HEK293T (cell line): ENCODE measurements at places on chromosomes 5 and 9.

DNA sequence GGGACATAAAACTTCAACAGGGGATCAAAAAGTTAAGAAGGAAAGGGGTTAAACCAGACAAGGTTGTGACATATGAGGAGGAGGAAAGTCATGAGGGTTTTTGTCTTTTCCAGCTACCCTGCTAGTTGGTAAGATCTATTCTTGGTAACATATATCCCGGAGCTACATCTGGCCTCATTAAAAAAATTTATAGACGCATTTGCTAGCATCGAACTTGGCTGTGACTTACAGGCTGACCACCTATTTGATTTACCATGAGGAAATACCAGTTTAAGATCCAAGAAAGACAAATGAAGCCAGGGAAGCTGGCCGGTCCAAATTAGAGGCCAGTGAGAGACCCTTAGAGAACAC lies 87.6 kb upstream of the NIPAL4 start:
- no peak for DNase-seq

DNA sequence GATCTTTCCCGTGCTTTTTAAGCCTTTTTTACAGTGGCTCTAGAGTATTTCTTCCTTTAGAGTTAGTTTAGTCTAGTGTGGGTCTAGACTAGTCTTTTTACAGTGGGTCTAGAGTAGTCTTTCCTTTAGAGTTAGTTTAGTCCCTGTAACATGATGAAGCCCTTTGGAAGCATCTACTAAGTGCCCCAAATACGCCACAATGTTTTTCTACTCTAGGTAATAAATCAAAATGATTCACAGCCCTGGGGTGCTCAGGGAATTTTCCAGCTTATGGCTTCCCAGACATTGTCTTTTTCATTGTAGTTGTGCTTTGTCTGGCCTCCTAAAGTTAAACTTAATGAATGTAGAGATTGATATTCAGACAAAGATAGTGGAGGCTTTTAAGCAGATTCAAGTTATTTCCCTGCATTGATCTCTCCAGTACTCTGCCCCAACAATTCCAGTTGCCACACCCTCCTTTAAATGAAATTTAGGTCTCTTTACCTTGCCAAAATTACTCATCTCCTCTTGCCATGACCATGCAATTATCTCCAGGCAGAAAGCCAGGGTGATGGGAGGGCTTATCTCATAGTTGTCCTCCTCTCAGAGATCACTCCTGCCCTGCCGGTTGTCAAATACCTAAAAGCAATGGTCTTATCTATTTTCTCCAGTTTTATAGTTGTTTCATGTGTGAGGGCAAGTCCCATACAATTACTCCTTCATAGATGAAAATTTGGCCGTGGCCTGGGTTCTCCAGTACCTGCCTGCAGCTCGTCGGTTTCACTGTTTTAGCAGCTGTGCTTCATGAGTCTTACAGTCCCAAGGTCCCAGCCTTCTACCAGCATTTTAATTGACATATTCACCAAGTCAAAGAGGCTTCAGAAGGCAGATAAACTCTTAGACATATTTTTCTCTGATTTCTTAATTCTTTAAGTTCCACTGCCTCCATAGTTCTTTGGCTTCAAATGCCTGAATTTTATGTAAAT lies 794.0 kb upstream of the COX7C start:
- DNase-seq = no peak

GRCh38 chr5:67028371-67028770 lies 168.2 kb downstream of the CD180 start:
- no peak for DNase-seq

GRCh38 chr5:69485471-69485870 lies 7.1 kb upstream of the OCLN start:
- no peak for DNase-seq

DNA sequence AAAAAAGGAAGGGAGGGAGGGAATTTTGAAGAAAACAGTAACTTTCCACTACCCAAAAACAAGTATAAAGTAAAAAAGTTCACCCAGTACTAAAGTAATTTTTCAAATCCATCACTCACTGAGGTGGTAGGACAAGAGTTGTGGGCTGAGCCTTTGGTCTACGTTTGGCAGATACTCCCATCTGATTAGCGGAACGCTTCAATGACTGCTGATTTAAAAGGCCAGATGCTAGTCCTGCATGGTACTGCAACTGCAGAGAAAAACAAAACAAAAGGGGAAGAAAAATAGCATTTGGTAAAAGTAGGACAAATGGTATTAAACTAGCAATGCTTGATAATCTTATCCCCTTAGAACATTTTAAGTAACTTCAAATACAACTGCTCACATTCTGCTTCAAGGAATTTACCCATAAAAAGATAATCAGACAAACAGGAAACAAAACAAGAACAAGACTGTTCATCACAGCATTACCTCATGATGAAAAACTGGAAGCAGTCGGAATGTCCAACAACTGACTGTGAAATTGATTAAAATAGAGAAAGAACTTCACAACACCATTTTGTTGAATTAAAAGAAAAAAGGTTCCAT lies 65.4 kb downstream of the MED27 start:
- DNase-seq = no peak
